Stimulated activated memory B cell treated with anti-CD40 and anti-IgM and Interleukin-4, amounts not matched to agents 10 μg/mL and 1 μg/mL and 100 μg/mL, for 72 hours (primary cell): ENCODE measurements at places on chromosomes 4 and X.
A peak's percentile ranks its signal among the peaks of the same experiment; 100 is the strongest.

DNA sequence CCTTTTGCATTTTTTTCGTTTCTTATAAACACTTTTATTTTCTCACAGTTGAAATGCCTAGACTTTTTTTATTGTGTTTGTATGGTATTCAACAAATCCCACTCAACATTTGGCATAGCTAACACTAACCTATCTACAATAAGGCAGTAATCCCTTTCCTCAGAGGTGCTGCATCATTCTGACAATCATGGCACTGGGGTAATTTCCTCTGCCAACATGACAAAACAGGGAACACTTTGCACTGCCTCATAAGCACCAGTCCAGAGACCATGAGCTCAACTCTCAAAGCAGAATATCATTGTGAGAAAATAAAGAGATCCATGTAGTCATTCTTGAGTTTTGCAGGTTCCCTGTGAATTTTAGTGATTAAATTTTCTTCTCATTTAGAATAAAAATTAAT is 183.8 kb upstream of the INTU start:
- no peak for ATAC-seq

DNA sequence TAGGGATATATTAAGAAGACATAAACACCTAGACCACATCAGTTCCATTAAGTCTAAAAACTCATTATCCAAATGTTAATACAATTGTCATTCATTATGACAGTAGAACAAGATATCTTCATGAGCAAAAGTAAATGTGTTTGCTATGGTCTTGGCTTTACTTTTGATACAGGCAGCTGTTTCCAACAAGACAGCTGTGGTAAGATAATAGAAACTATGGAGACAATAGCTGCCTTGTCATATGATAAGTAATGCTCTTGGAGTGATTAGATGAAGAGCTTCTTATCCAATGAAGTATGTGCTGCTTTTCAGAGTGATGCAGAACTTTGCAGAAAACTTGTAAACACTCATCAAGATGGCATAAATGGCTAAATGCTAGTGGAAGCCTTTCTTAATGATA is 1066.0 kb downstream of the FSTL5 start:
- ATAC-seq, result no peak

GRCh38 chr4:75830906-75831305 is 71.3 kb downstream of the PPEF2 start:
- no peak for ATAC-seq

- ATAC-seq, result no peak
Measured at GRCh38 chr4:70306076-70306475, 28.7 kb upstream of the CABS1 start.

DNA sequence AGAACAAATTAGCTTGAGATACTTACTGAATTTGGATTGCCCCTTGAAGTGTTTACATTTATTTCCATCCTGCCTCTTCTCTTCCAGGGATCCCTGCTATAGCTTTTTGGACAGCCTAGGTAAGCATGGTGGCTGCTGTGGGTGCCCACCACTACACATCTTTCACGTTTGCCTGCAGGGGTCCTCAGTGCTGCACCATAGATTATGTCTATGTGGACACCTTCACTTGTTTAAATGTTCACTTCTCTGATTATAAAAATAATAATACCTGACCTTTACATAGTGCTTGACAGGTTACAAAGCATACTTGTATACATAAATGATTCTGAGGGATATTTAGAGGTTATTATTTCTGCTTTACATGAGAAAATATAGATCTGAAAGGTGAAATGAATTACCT is 67.9 kb upstream of the SLC4A4 start:
- ATAC-seq, result no peak

DNA sequence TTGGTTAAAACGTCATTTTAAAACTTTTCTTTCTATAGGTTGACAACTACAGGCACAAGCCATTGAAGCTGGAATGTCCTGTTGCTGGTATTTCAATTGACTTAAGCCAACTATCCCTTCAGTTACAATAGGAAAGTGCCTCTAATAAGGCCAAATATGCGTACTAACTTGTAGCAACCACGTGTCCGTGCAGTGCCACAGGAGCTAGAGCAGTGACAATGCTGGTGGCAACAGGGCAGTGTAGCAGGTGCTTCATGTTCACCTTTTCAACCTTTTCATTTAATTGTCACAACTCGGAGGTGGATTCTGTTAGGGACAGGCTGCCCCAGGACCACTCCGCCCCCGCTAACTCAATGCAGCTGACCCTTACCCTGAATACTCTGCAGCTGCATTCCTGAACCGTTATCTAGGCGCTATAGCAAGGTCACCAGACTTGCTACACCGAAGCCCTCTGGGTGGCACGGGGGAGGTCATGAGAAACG is 37.7 kb downstream of the ERVMER34-1 start:
- no peak for ATAC-seq

DNA sequence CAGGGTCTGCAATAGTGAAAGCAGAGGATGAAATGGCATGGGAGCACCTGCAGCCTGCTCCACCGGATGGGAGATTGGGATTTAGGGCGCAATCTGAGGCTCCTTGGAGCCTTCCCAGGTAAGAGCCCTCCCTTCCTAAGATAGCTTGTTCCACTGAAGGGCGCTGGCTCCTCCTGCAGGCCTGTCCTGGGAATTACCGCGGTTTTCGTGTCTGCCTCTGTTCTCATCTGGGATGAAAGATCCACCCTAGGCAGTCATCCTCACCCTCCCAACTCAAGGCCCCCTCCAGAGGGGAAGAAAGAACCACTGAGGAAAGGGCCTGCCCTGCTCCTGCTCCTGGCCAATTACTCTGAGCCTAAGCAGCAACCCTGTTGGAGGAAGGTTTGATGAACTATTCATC is 547.5 kb downstream of the SMARCA1 start:
- no peak for ATAC-seq

DNA sequence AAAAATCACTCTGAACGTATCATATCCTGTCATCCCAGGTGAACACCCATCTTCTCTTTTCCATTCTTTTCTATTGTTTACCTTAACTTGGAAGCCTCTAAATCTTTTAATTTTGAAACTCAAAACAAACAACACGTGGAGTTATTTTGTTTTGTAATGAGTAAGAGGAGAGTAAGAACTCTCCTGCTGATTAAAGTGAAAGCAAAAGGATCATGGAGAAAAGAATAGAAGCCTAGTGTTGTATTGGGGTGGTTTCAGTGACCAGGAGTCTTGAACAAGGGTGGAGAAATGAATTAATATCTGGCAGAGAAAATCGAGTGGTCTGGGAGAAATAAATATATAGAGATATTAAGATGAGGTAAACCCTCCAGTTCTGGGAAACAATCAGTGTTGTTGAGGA is 237.4 kb upstream of the UGT8 start:
- no peak for ATAC-seq

DNA sequence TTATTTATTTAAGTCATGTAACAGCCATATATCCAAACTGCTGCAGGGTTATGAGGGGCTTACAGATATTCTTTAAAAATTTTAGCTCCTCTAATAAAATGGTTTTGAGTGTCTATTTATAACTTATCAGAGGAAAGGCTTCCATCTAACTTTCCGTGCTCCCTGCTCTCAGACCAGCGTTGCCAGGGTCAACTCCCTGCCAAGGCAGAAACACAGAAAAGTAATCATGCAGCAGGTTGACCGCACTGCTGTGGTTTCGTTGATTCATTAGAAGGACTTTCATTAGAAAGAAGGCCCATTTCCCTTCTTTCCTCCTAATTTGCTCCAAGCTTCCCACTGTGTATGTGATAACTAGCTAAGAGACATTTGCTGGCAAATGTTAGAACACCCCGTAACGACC is 33.9 kb downstream of the BCLAF3 start:
- ATAC-seq, result no peak

GRCh38 chr4:4541040-4541631 is 712 bp downstream of the STX18 start:
- peak; percentile 83 for ATAC-seq

- ATAC-seq, result no peak
Measured at GRCh38 chr4:124737619-124738018, 25.1 kb upstream of the ANKRD50 start.

DNA sequence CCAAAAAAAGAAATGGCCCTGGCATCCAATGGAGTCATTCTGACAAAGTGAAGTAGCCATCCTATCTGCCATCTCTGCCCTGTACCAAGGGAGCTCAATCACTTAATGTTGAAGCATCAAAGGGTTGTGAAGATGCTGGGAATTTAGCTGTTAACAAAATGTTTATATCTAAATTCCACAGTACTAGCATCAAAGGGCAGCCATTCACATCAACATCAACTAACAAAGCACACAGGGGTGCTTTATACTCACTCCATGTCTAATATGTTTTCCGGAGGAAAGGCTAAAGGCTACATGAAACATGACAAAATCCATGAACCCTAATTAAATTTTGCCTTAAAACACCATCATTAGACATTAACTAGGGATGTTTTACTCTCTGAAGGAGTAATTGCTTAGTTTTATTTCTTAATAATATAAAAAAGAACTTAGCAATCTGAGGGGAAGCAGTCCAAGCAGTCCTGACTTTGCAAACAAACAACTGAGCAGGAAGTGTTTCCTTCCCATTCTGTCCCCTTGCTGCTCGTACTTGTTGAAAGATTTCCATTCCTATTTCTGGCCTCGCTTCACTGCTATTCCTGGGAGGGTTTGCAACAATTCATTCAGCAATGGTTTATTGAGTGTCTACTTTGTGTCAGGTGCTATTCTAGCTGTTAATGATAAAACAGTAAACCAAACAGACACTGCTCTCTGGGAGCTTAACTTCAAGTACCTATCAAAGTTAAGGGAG is 208.6 kb upstream of the SLC7A11 start:
- no peak for ATAC-seq

DNA sequence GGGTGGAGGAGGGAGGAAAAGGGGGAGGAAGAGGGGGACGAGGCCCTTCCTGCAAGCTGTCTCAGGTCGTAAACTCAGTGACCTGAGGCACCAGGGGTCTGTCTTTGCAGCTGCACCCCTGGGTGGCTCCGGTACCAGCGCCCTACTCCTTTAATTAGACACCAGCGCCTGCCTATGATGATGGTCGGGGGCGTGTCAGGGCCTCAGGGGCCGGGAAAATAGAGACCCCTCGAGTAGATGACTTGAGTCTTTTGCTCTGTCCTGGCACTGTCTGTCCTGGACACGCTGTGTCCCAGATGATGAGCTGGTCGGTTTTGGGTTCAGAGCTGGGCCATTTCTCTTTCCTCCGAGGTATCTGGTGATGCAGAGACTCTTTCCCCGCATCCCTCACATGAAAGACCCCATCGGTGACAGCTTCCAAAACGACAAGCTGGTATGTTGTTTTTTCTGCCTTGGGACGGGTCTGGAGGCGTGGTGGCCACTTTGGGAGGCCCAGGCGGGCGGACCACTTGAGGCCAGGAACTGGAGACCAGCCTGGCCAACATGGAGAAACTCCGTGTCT is 11.2 kb downstream of the SLC25A6 start:
- peak; percentile 6 for ATAC-seq

DNA sequence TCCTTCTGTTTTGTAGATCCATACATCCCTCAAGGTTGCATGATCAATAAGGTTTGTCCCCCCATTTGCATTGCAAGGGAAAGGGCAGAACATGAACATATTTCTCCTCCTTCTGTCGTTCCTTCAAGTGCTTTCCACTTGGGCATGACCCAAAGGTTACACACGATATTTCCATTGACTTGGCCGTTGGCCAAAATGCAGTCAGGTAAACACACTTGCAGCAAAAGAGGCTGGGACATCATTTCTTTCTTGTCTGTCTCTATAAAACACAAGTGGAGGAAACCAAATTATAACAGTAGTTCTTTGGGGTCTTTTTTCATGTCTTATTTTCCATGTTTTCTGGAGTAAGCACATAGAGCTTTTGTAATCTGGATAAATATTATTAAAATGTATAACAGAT is 156.1 kb downstream of the FRAS1 start:
- ATAC-seq, result no peak
